ENCODE measurements at places on chromosomes 13 and 19.

- no peak for DNase-seq
Observed at GRCh38 chr13:100537486-100537885, 51.1 kb downstream of the GGACT start.

- no peak for DNase-seq
Observed at GRCh38 chr19:8074501-8074900, 21.9 kb downstream of the CCL25 start.

GRCh38 chr19:29952177-29952576 is 10.1 kb downstream of the URI1 start:
- DNase-seq = no peak

GRCh38 chr19:10565028-10565566 is 713 bp downstream of the KRI1 start:
- no peak for DNase-seq

- DNase-seq = no peak
Observed at GRCh38 chr19:1360818-1361461, 22.8 kb upstream of the NDUFS7 start.

- peak; percentile 9 for DNase-seq
Observed at GRCh38 chr13:94859278-94859691, 146.9 kb upstream of the SOX21 start.

- DNase-seq = no peak
Observed at GRCh38 chr13:25874907-25875306, 176.9 kb downstream of the SHISA2 start.

DNA sequence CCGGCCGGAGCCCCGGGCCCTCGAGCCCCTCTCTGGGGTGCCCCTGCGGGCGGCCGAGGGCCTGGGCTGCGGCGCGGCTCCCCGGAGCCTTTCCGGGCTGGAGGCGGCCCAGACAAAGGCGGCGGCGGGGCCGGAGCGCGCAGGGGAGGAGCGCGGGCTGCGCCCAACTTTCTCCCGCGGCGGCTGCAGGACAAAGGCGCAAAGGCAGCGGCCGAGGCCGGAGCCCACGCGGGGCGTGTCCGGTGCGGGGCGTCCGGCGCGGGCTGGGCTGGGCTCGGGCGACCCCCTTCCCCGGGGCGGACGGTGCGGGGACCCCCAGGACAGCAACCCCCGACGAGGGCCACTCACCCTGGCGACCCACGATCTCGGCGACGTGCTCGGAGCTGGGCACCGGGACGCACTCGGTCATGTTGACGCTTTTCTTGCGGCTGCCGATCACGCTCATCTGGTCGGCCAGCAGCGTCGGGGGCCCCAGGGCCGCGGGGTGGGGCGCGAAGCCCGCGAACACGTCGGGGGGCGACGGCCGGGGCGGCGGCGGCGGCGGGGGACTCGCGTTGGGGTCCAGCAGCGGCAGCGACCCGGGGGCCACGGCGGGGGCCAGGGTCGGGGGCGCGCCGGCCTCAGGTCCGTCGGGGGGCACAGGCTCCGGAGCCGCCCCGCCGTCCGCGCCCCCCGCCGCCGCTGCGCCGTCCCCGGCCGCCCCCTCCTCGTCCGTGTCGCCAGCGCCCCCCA is 843 bp downstream of the MEX3D start:
- DNase-seq = no peak

DNA sequence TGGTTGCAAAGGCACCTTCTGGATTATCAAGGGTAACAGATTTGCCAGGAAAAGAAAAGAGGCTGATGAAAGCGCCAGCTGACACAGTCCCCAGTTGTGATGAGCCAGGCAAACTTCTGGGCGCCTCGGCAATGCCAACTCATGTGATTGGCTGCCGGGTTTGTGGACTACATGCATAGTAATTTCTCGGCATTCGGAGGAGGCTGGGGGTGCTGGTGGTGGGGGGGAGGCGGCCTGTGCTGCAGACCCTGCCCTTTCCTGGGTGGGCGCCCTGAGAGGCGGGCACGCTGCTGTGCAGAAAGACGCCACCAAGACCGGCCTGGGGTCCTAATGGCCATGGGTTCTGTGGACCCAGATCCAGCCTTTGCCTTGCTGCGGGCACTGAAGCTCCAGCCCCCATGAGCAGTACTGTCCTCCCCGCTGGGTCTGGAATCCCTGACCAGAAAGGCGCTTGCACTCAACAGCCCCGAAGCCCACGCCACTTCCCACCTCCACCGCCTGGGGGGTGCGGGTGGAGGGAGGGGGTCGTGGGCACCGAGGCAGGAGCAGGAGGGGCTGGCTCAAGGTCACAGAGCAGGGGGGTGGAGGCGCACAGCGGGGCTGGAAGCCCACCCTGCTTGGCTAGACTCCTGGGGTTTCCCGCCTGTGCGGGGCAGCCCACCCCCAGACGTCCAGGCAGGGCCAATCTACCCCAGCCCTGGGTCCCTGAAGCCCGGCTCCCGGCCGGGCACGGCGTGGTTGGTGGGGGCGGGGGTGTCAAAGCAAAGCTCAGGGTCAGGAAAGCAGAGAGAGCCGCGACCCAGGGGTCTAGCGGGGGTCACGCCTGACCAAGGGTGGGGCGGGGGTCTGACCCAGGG is 1.0 kb downstream of the DIRAS1 start:
- no peak for DNase-seq

GRCh38 chr13:28532388-28533124 is 37.6 kb upstream of the FLT1 start:
- peak; percentile 85 for DNase-seq

DNA sequence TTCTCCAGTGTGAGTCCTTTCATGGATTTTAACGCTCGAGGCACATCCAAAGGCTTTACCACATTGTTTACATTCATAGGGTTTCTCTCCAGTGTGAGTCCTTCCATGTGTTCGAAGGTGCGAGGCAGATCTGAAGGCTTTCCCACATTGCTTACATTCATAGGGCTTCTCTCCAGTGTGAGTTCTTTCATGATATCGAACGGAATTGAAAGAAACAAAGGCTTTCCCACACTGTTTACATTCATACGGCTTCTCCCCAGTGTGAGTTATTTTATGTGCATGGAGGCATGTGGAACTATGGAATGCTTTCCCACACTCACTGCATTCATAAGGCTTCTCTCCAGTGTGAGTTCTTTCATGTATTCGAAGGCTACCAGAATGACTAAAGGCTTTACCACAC is 5.2 kb upstream of the ZNF20 start:
- DNase-seq = no peak

DNA sequence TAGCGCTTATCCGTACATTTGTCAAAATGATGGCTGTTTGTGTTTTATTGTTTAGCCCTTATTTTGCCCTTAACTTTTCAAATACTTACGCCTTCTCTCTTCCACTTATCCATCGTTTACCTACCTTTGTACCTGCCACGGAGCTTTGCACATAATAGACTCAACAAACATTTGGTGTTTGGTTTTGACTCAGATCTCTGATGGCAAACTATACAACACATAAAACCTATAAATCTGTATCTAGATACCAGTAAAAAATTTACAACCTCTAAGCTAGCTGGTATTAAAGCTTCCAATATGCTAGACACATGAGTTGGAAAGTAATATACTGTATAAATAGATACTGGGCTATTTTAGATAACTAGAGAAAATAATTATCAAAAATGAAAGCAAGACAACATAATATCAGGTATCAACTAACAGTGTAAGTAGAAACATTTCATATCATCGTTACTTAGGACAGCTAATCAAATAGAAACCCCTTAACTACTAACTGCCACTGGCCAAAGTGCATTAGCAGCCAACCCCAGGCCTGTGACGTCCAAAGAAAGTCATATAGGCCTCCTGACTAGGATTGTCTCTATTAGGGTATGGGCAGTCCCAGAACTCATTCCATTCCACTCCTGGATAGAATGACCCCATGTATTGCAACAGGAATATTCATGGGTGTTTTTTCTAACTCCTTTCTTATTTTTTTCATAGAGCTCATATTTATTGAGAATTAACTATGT is 53.8 kb downstream of the KCTD12 start:
- DNase-seq = no peak

DNA sequence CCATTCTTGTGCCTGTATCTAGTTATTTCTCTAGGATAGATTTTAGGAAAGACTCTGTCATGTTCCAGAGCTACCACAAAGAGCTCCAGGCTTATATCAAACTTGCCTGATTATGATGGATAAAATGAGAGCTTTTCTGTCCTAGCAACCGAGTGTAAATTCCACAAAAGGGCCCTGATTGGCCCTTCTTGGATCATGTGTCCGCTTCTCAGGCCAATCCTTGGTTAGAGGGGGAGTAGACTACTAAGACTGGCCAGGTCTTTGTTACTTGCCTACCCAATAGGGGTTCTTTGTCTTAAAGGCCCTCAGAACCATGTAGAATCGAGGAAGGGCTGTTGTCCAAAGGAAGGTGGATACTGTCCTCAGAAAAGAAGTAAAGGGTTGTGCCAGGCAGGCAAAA is 2.4 kb downstream of the DHX34 start:
- peak; percentile 36 for DNase-seq

DNA sequence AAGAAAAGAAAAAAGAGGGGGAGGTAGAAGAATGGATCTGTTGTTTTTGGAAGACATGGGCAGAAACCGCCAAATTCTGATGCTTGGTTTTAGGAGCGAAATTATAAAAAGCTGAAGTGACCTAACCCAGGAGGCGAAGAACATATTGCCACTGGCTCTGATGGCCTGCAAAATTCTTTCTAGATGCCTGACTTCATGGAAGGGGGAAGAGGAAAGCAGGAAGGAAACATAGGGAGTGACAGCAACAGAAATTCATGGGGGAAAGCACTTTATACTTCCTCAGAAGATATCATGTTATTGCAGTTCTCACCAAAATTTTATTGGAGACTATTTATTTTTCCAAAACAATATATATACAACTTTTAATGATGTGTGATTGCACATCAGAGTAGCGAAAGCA is 213.5 kb downstream of the DLEU7 start:
- no peak for DNase-seq

DNA sequence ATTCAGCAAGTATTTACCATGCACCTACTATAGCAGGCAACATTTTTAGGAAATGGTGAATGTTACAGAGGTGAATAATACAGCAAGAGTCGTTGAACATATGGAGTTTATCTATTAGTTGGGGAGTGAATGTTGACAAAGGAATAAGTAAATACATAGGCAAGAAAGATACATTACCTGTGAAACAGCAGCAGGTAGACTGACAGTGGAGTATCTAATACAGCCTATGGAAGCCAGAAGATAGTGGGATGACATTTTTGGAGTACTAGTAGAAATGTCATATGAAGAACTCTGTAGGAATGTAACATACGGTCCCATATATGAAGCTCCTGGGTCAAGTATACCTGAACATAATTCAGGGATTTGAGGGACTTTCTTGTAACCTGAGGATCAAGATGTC is 2.1 kb upstream of the TNFSF11 start:
- DNase-seq = no peak

DNA sequence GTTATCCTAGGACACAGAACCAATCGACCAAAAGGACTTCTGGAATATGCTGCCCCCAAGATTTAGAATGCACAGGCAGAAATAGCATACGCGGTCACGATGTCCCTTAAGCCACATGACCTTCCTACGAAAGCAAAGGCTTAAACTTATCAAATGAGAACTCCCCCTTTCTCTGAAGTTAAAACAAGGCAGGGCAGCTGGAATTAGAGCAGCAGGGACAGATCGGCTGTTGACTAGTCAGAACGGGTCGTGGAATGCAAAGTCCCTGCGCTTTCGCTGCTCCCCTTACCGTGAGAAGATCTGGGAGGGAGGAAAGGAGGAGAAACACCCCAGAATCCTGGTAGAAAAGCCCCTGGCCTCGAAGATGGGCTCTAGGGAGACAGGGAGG is 799 bp upstream of the USPL1 start:
- DNase-seq = peak; percentile 93

GRCh38 chr13:27822258-27822872 is 30.1 kb downstream of the GSX1 start:
- DNase-seq = no peak

GRCh38 chr19:13212759-13213330 is 62.6 kb downstream of the IER2 start:
- peak; percentile 82 for DNase-seq

DNA sequence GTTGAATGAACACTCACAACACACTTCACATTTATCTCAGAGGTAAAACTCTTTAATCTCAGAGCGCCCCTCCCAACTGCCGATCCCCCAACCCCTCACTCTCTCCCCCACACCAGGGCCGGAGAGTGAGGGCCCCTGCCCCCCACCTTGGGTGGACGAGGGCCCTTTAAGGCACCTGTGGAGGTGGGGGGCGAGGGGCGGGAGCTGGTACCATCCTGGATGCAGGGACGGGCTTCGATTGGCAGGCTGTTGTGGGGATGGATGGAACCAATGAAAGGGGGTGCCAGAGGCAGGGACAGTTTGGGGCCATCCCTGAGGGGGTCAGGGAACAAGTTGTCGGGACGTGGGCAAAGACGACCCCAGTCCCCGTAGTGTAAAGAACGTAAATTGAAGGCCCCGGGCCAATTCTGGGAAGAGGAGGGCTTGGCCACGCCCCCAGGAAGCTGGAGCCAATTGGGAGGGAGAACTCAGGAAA is 1.7 kb upstream of the PNKP start:
- DNase-seq = no peak

DNA sequence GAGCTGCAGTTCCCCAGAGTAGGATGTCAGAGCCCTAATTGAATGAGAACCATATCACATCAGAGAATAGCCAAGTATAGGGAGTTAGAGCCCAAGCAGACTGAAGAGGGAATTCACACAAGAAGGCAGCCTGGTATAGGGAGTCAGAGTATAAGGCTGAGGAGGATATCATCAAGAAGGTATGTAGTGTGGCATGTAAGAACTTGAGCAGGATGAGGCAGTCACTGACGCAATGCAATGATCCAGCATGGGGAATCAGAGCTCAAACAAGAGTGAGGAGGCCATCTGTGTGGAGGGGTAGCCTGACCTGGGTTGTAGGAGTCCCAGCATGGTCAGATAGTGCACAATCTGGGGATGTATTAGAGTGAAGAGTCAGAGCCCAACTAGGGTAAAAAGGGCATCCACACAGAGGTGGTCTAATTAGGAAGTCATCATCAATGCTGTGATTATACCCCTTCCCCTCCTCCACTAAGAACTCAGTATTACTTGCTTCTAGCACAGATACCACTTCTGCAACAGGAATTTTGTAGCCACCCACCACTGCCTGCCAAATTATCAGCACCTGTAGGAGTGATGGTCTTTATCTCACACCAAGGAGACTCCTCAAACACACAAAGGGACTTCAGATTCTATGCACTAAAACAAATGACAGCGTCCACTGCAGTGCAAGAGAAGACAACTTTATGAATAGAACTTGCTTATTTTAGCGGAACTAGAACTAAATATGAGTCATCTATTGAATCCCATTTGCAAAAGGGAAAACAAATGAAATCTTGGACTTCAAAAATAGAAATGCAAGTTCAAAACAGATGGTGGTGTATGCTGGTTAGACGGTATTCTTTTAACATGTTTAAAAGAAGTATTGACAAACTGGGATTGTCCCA is 107.2 kb downstream of the FNDC3A start:
- DNase-seq = no peak

DNA sequence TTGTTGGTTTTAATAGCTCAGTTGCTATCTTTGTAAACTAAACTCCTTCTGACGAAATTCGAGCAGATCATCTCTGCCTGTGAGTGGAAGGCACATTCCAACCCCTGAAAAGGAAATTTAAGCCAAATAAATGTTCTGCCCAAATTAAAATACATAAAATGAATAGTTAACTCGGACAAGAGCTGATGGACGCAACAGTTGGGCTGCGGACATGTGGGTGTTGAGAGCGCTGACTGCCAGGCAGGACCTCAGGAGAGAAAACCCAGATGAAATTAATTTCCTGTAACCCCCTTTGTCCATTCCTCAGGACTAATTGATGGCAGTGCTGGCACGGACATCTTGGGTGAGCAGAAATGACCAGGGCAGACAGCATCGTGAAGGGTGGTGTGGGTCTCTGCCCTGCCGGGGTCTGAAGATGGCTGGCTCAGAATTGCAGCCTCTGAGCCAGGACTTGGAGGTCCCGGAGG is 86.5 kb downstream of the TSHZ3 start:
- DNase-seq = no peak

All from hematopoietic multipotent progenitor cell (in vitro differentiated cells).